ENCODE measurements at places on chromosomes 11 and 22. TPM values are rescaled to one million over a fixed set of nuclear protein-coding genes. Genes with fewer than 3 reads are reported as not detected.

- peaks cover 4% of the 10 kb centered on the region for H3K4me1 ChIP-seq
- DNase-seq = no peak
- peaks cover 9% of the 10 kb centered on the region for H3K36me3 ChIP-seq
- no peaks in the 10 kb centered on the region for H3K27me3 ChIP-seq
- H3K27ac ChIP-seq = no peak overlapping the region
Observed at GRCh38 chr11:70304208-70304603, 33.7 kb downstream of the PPFIA1 start.

DNA sequence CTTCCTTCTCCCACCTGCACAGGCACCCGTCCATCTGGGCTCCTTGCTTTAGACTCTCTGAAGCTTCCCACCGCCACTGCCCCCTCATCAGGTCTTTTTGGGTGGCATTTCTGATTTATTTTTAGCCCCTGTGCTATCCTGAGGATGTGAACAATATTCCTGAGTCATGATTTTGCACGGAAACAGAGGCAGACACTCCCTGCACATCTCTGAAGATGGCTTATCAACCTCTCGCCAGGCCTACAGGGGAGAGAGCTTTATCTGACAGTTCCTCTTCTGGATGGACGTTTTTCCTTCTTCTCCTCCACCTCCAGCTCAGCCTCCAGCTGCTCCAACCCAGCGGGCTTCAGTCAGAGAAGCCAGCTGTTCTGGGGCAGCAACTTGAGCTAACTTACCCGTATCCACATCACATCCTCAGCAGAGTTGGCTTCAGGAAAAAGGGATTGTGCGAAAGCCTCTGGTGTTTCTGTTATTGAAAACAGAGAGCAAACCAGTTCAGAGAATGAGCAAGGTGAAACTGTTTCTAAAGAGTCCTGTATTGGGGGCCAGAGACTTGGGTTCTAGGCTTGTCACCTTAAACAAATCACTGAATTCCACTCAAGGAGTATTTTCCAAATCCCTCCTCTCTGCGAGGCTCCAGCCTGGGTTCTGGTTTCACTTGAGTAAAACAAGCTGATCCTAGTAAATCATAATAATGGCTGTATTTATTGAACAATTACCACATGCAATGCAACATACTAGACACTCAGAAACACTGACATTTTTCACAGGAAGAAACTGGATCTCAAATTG is 33.1 kb upstream of the ETS1 start:
- H3K36me3 ChIP-seq = no peaks in the 10 kb centered on the region
- peaks cover 54% of the 10 kb centered on the region for H3K4me1 ChIP-seq
- DNase-seq = peak; percentile 55
- peaks cover 6% of the 10 kb centered on the region for H3K27me3 ChIP-seq
- H3K27ac ChIP-seq = peak overlapping the region; percentile 82
- no peak overlapping the region for H3K4me3 ChIP-seq

The TSPAN32 gene
- 2.7 TPM for total RNA-seq

DNA sequence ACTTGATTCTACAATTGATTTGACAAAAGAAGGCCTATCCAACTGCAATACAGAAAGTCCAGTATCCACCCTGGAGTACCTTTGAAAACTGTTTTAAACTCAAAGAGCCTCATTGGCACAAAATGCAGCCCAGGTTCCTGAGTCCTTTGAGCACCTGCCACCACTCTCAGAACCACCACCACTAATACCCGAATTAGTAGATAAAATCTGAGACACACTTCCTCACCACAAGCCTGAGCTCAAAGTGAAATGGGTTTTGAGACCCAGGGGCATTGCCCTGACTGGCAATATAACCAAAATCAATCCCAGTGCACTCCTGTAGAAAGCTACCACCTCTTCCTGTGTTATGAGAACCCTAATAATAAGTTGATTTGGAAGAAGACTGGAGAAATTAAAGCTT is 215.7 kb downstream of the CSNK2A3 start:
- H3K4me3 ChIP-seq = no peak overlapping the region
- no peak overlapping the region for H3K27ac ChIP-seq
- DNase-seq = no peak
- no peaks in the 10 kb centered on the region for H3K27me3 ChIP-seq
- no peaks in the 10 kb centered on the region for H3K36me3 ChIP-seq

DNA sequence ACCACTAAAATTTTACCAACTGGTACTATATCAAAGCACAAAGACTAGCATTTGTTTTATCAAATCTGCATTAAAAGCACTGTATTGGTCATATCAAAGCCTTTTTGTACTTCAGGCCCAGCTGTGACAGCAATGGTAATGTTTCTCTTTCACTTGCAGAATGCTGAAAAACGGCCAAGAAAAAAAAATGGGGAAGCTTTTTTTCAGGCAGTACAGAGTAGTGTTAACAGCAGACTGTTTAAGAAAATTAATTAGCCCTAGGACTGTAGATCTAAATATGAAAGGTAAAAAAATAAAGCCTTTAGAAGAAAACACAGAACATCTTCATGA is 33.3 kb downstream of the DENND5A start:
- H3K4me1 ChIP-seq = peaks cover 8% of the 10 kb centered on the region
- DNase-seq = peak; percentile 90
- H3K27ac ChIP-seq = peak overlapping the region; percentile 67
- no peaks in the 10 kb centered on the region for H3K27me3 ChIP-seq

The CD3D gene
- 0.18 TPM for total RNA-seq

- DNase-seq = peak; percentile 64
- H3K4me1 ChIP-seq = peaks cover 4% of the 10 kb centered on the region
- no peak overlapping the region for H3K4me3 ChIP-seq
- H3K27me3 ChIP-seq = peaks cover 2% of the 10 kb centered on the region
Observed at GRCh38 chr22:22687638-22688500, 43.5 kb downstream of the GGTLC2 start.

- H3K36me3 ChIP-seq = no peaks in the 10 kb centered on the region
- DNase-seq = peak; percentile 90
- H3K27me3 ChIP-seq = peaks cover 4% of the 10 kb centered on the region
- H3K4me1 ChIP-seq = peaks cover 27% of the 10 kb centered on the region
- H3K4me3 ChIP-seq = no peak overlapping the region
Observed at GRCh38 chr11:73177778-73178539, 35.8 kb upstream of the FCHSD2 start.

The BTBD18 gene
- not detected for total RNA-seq

The OR51B5 gene
- 0.31 TPM for total RNA-seq

The RNH1 gene
- total RNA-seq = 89.5 TPM

DNA sequence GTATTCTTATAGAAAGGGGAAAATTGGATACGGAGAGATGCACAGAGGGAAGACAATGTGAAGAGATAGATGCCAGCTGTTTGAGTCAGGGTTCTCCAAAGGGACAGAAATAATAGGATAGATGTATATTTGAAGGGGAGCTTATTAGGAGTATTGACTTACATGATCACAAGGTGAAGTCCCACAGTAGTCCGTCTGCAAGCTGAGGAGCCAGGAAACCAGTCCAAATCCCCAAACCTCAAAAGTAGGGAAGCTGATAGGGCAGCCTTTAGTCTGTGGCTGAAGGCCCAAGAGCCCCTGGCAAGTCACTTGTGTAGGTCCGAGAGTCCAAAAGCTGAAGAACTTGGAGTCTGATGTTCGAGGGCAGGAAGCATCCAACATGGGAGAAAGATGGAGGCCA is 569.6 kb upstream of the LARGE1 start:
- H3K27me3 ChIP-seq = no peaks in the 10 kb centered on the region
- no peak overlapping the region for H3K4me3 ChIP-seq
- no peaks in the 10 kb centered on the region for H3K4me1 ChIP-seq
- H3K36me3 ChIP-seq = no peaks in the 10 kb centered on the region
- H3K27ac ChIP-seq = no peak overlapping the region

GRCh38 chr11:9681583-9682372 is 17.9 kb downstream of the SWAP70 start:
- no peak for DNase-seq
- H3K27ac ChIP-seq = no peak overlapping the region
- H3K27me3 ChIP-seq = no peaks in the 10 kb centered on the region

DNA sequence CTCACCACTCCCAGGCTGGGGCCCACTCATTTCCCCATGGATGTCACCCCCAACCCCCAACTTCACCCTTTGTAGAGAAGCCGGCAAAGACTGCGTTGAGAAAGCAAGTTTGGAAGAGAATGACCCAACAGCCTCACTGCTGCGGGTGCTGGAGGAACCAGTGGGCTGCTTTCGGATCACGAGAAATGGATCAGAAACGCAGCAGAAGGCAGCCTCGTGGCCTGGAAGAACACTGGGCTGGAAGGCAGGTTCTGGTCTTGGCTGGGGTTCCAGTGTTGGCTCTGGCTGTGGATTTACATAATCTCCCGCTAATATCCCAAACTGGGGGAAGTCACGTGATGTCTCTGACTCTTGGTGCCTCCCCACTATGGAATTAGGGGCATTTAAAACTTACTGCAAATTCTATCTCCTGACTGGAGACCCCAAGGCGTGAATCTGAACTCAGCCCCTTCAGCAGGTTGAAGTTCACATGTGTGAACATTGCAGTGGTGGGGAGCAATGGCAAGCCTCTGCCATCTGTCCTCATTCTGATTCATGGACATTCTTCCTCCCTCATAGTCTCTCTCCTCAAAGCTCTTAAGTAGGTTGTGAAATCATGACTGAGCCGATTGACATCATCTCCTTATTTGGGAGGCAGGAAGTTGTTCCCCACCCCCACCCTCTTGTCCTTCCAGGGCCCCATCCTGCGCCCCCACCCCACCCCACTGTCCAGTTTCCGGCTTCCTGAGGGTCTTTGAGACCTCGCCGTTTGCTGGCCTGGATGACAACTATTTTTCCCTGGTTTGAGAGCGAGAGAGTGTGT is 37.0 kb upstream of the TIMP3 start:
- peak; percentile 82 for DNase-seq
- peaks cover 5% of the 10 kb centered on the region for H3K27me3 ChIP-seq
- no peaks in the 10 kb centered on the region for H3K36me3 ChIP-seq
- H3K27ac ChIP-seq = peak overlapping the region; percentile 80
- no peak overlapping the region for H3K4me3 ChIP-seq

DNA sequence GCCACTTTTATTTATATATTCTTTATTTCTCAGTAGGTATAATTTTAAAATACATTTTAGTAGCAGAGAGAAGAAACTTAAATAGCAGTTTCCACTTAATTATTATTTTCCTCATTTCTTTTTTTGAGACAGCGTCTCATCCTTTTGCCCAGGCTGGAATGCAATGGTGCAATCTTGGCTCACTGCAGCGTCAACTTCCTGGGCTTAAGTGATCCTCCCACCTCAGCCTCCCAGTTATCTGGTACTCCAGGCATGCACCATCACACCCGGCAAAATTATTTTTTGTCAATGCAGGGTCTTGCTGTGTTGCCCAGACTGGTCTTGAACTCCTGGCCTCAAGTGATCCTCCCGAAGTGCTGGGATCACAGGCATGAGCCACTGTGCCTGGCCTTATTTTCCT is 38.3 kb downstream of the ATG13 start:
- H3K27ac ChIP-seq = no peak overlapping the region
- no peak overlapping the region for H3K4me3 ChIP-seq
- no peak for DNase-seq
- peaks cover 59% of the 10 kb centered on the region for H3K36me3 ChIP-seq
- no peaks in the 10 kb centered on the region for H3K27me3 ChIP-seq
